ENCODE measurements at places on chromosomes 4 and X. TPM values are rescaled to one million over a fixed set of nuclear protein-coding genes. Genes with fewer than 3 reads are reported as not detected.

SERTM2 gene
- 0.05 TPM for polyA plus RNA-seq

BANK1 gene
- polyA plus RNA-seq, result 2.8 TPM

HGFAC gene
- polyA plus RNA-seq, result 0.86 TPM

TRO gene
- polyA plus RNA-seq, result 129 TPM

HELQ gene
- 17.0 TPM for polyA plus RNA-seq

AKAP14 gene
- 0.55 TPM for polyA plus RNA-seq

TMSB15B gene
- polyA plus RNA-seq, result 31.0 TPM

SPANXD gene
- not detected for polyA plus RNA-seq

BST1 gene
- 15.1 TPM for polyA plus RNA-seq

IL2RG gene
- 0.93 TPM for polyA plus RNA-seq

NLGN3 gene
- 5.1 TPM for polyA plus RNA-seq

TMEM187 gene
- polyA plus RNA-seq, result 5.2 TPM

MAGEC2 gene
- polyA plus RNA-seq, result not detected

PNMA3 gene
- polyA plus RNA-seq, result 33.8 TPM

TSPAN7 gene
- 37.9 TPM for polyA plus RNA-seq

MXRA5 gene
- 5.6 TPM for polyA plus RNA-seq
